ENCODE measurements at places on chromosomes 7 and 10.

DNA sequence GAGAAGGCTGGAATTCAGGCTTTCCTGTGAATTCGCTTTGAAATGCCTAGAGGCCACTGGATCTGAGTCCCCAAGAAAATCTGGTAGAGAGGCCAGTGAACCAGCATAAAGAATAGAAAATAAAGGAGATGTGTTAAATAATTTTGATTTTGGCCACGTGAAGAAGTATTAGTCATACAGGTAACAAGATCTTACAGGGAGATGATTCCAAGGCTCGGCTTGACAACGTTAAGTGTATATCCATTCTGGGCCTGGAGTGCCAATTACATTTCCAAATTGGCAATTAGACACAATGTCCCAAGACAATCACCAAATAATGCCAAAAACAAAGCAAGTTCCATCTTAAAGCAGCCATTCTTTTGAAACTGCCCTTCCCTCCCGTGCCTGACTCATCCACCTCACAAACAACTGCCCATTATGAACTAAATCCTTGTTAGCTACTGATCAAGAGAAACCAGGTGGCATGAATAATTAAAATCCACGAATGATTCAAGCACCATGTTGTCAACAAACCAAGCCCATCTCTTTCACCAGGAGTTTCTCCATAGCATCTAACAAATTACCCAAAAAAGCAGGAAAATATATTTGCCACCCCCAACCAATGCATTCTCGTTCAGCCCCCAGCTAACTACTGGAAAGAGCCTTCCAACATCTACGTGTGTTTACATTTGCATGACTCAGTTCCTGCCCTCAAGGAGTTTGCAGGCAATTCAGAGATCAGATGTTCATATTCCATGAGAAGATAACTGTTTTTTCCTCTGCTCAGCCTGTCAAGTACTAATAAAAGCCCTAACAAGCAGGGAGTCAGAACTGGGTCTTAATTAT, 8.5 kb downstream of the KCNMA1 start:
- DNase-seq, result no peak

DNA sequence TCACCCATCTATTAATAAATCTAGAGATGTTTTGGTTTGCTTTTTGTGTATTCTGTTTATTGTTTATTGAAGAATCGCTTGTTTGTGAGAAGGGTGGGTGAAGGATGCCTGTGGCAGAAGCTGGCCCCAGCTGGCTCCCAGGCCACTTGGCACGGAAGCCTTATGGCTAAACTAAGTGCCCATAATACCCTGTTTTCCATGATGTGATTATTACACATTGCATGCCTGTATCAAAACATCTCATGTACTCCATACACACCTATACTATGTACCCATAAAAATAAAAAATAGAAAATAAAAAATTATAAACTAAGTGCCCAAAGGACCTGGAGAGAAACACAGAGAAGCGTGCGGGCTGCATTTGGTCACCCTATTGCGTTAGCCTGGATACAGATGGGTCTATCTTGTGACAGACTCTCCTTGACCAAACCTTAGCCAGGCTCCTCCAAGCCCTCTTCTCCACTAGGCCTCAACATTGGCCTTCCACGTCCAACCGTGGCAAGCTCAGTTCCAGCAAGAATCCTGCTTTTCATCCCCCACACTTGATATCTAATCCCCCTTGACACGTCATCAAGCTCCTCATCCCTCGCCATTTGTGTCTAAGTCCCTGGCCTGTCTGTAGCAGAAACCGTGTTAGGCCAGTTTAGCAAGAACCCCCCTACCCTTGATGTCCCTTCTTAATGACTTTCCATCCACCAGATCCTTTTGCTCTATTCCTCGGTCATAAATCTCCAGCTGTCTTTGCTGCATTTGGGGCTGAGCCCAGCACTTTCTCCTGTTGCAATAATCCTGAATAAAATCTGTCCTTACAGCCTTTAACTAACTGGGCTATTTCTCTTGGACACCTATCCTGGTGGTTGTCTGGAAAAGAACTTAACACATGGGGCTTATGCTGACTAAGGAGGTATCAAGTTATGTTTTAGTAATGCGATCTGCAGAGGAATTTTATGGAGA, 245.2 kb downstream of the TNS3 start:
- DNase-seq, result no peak

GRCh38 chr7:9083837-9084236, 650.4 kb downstream of the NXPH1 start:
- no peak for DNase-seq

GRCh38 chr7:149875396-149875795, 1.6 kb downstream of the ATP6V0E2 start:
- DNase-seq, result no peak

GRCh38 chr7:12737373-12737772, 49.9 kb downstream of the ARL4A start:
- no peak for DNase-seq

- DNase-seq, result no peak
Measured at GRCh38 chr7:96686305-96686704, 23.3 kb downstream of the SEM1 start.
